ENCODE measurements at places on chromosomes 1 and 21.
A peak's percentile ranks its signal among the peaks of the same experiment; 100 is the strongest.

- no peak for DNase-seq
These were observed 208.3 kb upstream of the RUNX1 start for GRCh38 chr21:35257413-35257812.

GRCh38 chr21:36120304-36120888 lies 14.5 kb upstream of the CBR3 start:
- DNase-seq, result no peak

DNA sequence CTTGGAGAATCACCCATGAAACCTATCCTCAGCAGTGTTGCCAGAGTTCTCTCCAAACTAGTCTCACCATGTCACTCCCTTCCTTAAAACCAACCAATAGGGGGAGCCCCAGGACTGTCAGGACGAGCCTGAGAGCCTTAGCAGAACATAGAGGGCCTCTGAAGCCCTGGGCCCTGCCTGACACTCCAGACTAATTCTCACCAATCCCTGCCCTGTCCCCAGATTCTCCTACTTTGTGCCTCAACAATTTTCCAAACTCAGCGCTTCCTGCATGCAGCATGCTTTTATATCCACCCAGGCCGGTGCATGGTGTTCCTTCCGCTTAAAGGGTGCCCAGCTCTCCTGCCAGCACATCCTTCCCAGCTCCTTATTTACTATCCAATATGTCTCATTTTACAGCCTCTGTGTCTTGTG lies 42.7 kb downstream of the HSD3B1 start:
- DNase-seq, result peak; percentile 11

GRCh38 chr1:72282271-72283021 lies at the start of gene NEGR1:
Gene NEGR1, minus strand, starts transcription at chr1:72282539.
- DNase-seq, result no peak

GRCh38 chr1:180267211-180267561 lies 37.1 kb downstream of the LHX4 start:
- no peak for DNase-seq

GRCh38 chr1:26181586-26182382 lies 4.5 kb downstream of the CNKSR1 start:
- DNase-seq, result no peak

DNA sequence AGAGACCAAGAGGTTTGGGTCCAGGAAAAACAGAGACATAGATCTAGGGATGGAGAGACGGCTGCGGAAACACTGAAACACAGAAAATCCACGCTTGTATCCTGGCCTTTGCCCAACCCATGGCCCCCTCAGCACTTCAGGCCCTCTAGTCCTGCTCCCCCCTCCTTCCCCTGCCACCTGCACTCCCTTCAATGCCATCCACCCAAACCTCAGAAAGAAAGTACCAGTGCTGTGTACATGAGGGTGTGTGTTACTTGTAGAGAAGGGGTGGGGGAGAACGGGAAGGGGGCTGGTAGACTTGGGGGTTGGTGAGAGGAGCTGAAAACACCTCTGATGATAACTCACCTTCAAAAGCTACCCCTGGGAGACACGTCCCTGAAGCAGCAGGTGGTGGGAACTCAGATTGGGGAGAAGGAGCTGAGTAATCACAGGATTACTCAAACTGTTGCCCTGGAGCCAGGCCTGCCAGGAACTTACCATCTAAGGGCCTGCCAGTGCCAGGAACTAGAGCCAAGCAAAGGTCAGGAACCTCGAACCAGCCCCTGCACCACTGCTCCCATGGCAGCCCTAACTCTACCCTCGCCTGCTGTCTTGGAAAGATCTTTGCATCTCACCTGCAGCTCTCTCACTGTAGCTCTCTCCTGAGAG lies 11.5 kb downstream of the RORC start:
- DNase-seq, result no peak

DNA sequence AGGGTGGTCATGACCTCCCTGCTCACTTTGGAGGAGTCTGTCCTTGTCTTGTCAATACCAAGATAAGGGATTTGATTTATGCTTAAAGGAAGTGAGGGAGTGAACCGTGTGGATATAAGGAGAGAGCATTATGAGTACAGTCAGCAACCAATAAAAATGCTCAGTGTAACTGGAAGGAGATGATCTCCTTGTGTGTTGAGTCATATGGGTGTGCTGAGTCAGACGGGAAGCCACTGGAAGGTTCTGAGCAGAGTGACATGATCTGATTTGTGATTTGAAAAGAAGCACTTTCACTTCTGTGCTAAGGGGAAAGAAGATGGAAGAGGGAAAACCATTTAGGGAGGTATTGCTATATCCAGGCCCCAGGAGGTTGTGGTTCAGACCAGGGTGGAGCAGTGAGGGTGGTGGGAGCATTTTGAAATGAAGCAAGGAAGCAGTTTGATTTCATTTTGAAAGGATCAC lies 2.5 kb upstream of the BCL10 start:
- no peak for DNase-seq

DNA sequence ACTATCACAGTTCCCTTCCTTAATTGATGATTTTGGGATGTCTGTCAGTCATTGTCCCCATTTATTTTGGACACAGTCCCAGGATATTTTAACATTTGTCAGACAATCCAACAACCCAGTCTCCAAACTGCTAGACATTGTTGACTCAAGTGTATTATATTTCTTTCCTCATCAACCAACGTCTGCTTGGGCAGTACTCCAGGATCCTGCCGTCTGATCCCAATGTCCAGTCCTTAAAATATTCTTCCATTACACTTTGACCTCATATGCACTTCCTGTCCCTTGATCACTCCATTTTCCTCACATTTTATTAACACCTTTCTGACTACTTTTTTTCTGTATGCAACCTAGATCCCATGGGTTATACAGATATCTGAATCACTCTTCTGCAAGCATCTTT lies 39.8 kb upstream of the KIAA0040 start:
- no peak for DNase-seq

DNA sequence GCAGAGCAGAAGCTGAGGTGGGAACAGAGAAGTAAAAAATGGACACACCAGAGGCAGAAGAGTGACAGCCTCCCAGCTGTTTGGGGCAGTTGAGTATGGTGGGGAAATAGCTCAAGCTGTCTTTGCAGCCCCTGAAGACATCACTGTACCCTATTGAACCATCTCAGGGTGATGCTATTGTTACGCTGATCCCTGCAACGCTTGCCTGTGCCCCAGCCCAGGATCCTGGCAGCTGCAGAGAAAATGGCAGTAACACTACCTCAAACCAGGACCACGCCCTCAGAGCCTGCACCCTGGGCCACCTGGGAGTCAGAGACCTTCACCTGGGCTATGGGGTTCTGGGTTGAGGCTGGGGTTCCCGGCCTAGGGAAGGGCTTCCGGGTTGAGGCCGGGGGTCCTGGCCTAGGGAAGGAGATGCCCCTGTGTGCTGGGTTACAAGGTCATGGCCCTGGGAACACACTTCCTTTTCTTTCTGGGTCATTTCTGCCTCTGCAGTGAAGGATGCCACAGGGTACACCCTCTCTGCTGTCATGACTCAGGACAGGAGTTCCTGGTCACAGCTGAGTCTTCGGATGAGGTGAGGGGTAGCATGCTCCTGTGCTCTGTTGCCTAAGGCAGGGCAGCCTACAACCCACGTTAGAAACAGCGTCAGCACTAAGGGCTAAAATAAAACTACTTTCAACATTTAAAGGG lies 11.6 kb downstream of the BSND start:
- no peak for DNase-seq

- no peak for DNase-seq
These were observed 14.7 kb downstream of the NCF2 start for GRCh38 chr1:183575606-183576005.

- no peak for DNase-seq
These were observed 21.0 kb downstream of the YIPF1 start for GRCh38 chr1:53868565-53868964.

DNA sequence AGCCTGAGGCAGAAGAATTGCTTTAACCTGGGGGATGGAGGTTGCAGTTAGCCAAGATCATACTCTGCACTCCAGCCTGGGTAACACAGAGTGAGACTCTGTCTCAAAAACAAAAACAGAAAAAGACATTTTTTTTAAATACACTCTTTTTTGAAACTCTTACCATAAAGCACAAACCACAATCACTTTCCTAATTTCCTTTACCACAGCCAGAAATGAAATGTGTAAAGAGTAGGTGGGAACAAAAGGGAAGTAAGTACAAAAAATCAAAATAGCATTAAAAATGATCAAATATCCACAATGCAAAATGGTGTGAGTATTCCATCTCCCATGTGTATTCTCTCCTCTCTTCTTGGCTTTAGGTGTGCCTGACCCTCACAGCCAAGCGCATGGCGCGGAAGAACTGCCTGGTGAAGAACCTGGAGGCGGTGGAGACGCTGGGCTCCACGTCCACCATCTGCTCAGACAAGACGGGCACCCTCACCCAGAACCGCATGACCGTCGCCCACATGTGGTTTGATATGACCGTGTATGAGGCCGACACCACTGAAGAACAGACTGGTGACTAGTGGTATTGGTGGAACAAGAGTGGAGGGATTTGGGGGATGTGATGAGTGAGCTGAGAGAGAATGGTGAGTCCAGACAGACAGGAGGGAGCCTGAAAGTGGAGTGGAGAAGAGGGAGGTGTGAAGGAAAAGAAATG lies 14.9 kb downstream of the ATP1A4 start:
- DNase-seq, result no peak

DNA sequence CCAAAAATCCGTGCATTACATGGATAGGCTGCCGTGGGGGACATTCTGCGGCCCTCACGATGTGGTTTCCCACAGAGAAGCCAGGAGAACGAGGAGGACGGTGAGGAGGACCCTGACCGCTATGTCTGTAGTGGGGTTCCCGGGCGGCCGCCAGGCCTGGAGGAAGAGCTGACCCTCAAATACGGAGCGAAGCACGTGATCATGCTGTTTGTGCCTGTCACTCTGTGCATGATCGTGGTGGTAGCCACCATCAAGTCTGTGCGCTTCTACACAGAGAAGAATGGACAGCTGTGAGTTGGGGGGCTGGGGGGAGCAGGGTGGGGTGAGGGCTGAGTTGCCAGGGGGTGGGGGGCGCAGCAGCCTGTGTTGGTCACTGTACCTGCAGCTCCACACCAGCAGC lies 13.2 kb downstream of the PSEN2 start:
- no peak for DNase-seq

DNA sequence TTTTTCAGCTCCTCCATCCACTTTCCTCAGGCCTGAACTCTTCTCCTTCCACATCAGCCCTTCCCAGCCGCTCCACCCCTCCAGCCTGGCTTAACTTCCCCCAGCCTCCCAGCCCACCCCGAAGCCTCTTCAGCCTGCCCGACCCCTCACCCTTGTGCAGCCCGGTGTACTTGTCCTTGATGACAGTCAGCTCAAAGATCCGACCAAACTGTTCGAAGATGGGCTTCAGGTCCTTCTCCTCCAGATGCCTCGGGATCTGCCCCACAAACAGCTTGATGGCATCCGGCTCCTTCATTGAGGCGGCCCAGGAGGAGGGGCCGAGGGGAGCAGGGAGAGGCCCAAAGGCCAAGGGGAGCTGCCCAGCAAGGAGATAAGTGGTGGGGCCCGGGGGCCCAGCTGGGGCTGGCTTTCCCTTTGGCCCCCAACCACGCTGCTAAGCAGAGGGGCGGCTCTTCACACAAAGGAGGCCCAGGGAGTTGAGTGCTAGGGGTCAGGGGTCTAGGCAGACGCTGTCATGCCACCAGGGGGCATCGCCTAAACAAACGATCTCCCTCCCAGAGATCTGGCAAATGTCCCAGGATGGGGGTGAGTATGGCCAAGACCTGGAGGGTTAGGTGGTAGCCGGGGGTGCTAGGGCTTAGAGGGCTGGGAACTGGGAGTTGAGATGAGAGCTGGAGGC lies 738 bp downstream of the CELF3 start:
- DNase-seq, result peak; percentile 50

Measured in HuH-7.5 (cell line).